CD8-positive, alpha-beta memory T cell (primary cell): ENCODE measurements at places on chromosomes 3 and 15. TPM values are rescaled to one million over a fixed set of nuclear protein-coding genes. Genes with fewer than 3 reads are reported as not detected.

DNA sequence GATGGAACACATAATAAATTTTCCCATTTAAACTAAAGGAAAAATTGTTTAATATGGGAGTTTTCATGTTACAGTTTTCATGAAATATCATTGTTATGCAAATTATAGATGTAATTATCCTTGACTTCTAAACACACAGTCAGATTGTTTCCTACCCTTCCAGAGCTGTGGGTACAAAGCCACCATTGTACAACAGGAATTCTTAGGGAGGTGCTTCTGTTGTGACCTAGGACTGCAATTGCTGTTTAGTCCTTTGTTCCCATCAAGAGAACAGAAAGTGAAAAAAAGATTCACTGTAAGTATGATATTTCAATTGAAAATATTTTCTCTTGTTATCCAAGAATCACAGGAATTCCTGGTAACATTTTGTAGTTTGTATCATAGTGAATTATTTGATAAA, 455.3 kb upstream of the NAALADL2 start:
- H3K36me3 ChIP-seq = no peaks in the 10 kb centered on the region
- no peak overlapping the region for H3K4me3 ChIP-seq
- no peaks in the 10 kb centered on the region for H3K4me1 ChIP-seq
- no peak for DNase-seq
- H3K27me3 ChIP-seq = no peaks in the 10 kb centered on the region

SI gene
- not detected for total RNA-seq

DNA sequence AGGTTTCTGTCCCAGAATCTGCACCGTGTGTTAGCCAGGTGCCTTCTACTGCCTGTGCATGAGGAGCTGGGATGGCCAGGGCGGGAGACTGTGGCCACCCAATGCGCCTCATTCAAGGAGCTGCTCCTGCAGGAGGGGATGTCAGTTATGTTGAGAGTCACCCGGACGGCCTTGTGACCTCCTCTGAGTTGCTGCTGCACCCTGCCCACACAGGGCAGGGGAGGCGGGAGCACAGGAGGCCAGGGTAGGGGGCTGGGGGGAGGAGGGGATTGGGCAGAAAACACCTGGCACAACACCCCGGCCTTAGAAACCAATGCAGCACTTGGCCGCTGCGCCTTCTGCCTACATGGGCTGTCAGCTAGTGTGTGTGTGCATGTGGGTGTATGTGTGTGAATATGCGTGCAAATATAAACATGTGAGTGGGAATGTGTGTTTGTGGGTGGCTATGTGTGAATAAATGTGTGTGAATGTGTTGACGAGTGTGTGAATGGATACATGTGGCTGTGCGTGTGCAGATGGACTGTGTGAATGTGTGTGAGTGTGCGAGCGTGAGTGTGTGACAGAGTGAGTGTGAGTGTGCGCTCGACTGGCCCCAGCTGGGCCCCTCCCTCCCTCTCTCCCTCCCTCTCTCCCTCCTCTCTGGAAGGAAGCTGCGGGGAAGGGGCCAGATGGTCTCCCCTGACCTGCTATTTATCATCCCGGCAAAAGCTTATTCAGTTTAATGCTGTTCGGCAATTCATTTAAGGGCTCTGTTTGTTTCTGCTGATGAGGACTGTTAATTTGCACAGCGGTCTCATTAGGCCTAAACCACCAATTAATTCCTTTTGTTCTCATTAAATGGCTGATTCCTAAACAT, 106.9 kb downstream of the TLE3 start:
- H3K27ac ChIP-seq = no peak overlapping the region
- H3K36me3 ChIP-seq = no peaks in the 10 kb centered on the region
- H3K4me1 ChIP-seq = no peaks in the 10 kb centered on the region
- DNase-seq = no peak
- no peak overlapping the region for H3K4me3 ChIP-seq
- H3K27me3 ChIP-seq = no peaks in the 10 kb centered on the region

DNA sequence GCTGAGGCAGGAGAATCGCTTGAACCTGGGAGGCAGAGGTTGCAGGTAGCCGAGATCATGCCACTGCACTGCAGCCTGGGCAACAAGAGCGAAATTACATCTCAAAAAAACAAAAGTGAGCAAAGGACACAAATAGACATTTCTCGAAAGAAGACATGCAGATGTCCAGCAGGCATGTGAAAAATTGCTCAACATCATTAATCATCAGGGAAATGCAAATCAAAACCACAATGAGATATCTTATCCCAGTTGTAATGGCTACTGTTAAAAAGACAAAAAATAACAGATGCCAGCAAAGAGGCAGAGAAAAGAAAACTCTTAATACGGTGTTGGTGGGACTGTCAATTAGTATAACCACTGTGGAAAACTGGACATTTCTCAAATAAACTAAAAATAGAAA, 20.9 kb downstream of the ASB7 start:
- no peaks in the 10 kb centered on the region for H3K36me3 ChIP-seq
- H3K4me1 ChIP-seq = no peaks in the 10 kb centered on the region
- no peak overlapping the region for H3K27ac ChIP-seq
- DNase-seq = no peak
- H3K4me3 ChIP-seq = no peak overlapping the region

TRH gene
- not detected for total RNA-seq
